A549 treated with CpdA at 1 μM for 4 hours (cell line): ENCODE measurements at places on chromosomes 12 and 14. TPM values are rescaled to one million over a fixed set of nuclear protein-coding genes. Genes with fewer than 3 reads are reported as not detected.

Gene CELA1
- total RNA-seq: not detected in 5 replicates

Gene AQP2
- not detected in 5 replicates for total RNA-seq

Gene FAM90A1
- total RNA-seq: 0.06 to 0.14 TPM (median 0.09 TPM) in 4 of 5 replicates, not detected in the other

Gene KRT73
- total RNA-seq: not detected in 5 replicates
